ENCODE measurements at places on chromosomes 2 and 18.
A peak's percentile ranks its signal among the peaks of the same experiment; 100 is the strongest.

DNA sequence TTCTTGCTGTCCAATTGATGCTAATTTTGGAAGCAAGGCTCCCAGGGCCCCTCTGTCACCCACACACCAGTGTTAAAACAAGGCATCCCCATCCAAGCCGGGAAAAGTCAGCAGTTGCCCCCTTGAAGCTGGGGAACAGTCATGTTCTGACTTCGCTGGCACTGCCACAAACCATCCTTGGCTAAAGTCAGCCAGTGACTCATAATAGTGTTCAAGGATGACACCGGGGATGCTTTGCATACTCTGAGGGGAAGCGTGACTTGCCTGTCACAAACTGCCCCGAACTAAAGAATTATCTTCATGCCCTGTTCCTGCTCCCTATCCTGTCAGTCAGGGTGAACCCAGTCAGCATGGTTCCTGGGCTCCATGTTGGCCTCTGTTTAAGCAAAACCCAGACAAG lies 37.0 kb downstream of the TGFA start:
- no peak for DNase-seq

- DNase-seq = no peak
Measured at GRCh38 chr2:105186967-105187498, 54.5 kb upstream of the GPR45 start.

- no peak for DNase-seq
Measured at GRCh38 chr2:10460366-10460796, 12.3 kb upstream of the ODC1 start.

- DNase-seq = no peak
Measured at GRCh38 chr2:157842106-157842879, 33.8 kb downstream of the ACVR1 start.

GRCh38 chr2:180048251-180048650 lies 41.2 kb upstream of the CWC22 start:
- DNase-seq = no peak

- DNase-seq = no peak
Measured at GRCh38 chr2:15622214-15622613, 30.5 kb downstream of the DDX1 start.

DNA sequence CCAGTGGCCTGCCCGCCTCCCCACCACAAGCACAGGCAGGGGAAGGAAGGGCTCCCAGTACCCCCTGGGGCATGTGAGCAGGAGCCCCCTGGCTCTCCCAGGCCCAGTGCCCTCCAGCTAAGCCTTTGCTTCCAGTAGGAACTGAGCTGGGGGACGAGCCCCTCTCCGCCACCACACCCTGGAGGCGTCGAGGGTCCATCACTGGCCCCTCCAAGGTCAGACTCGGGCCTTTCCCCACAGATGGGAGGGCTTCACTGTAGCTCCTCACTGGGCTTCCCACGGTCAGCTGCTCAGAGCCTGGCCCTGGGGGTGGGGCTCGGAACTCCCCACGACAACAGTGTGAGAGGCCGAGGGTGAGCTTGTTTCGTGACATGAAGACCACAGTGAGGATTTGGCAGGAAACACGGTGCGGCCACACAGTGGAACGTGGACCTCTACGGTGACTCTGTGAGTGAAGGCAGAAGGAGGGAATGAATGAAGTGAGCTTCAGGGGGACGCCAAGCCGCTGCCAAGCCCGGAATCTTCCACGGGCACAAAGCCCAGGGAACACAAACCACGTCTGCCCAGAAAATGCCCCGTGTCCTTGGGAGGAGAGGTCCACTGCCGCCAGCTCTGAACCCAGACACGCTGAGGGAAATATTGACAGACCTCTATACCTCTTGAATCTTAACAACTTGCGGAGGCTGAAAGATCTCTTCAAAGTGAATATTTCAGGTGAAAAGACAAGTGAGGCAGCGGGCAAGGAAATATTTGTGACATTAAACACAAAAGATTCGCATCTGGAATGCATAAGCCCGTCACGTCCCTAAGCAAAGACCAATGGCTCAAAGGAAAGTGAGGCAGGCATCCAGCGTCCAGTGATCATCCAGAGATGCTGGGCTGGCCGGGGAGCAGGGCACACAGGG lies 144.8 kb upstream of the GPC1 start:
- DNase-seq = no peak

- DNase-seq = no peak
Measured at GRCh38 chr18:44054514-44054913, 626.2 kb upstream of the SETBP1 start.

GRCh38 chr2:2648094-2648493 lies 317.0 kb upstream of the MYT1L start:
- no peak for DNase-seq

DNA sequence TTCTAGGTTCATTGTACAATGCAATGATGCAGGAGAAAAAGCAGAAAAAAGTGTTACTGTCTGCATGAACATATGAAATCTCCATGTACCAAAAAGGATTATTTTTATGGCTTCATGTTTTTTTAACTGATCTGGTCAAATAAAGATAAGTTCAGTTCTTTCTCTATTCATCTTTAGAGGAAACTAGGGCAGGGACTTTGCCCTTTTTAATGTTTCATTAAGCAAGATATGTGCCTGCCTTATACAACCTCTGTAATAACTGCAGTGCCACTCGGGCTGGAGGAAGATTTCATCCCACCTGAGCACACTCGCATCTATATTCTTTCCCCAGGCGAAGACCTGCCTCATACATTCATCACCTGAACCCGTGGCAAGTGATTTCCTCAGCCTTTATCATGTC lies 157.9 kb upstream of the DDX18 start:
- DNase-seq = no peak

DNA sequence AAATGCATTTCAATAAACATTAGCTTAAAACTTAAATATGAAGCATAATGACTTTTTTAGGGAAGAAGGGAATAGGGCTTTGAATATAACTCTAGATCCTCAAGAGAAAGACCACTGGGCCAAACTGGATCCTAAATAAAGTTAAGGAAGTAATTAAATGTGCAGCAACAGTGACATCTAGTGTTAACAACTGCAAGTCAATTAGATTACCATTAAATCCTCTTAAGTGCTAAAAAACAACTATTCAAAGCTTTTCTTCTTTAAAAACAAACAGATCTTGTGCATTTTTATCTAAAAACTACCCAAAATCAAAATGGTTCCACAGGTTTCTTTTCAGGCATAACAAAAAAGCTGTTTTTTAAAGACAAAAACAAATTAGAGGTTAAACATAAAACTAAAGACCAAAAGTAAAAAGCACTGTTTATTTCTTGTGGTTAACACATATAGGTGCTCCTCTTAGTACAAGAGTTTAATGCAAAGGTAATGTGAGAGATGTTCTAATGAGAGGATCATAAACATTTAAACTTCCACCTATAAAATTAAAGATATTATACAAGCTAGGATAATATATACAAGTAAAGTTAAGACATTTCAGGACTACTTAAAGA lies 111.4 kb downstream of the THADA start:
- peak; percentile 48 for DNase-seq

DNA sequence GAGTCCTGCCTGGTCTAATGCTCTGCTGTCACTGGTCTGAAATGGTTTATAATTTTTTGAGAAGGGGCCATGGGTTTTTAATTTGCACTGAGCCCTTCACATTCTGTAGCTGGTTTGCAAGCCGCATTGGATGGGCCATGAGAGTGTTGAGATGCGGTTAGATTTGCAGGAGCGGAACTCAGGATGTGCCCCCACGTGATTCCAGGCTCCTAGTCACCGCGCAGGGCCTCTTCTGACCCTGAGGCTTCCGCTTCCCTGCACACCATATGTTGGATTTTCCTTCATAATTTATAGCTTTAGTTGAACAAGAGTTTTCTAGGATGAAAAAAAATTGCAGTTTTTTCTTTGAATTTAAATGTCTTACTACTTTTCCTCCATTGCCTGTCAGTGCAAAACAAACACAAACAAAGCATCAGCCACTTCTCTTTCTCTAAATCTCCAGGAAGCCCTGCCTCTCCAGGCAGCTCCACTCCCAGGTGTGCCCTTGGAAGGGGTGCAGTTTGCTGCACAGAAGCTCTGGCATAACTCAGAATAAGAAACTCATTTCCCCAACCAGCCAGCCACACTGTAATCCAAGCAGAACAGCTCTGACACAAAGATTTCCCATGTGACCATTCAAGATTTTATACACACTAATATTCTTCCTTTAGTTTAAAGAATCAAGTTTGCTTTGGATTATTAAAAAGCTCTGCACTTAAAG lies 18.4 kb upstream of the TPO start:
- DNase-seq = no peak

Measured in Jurkat, Clone E6-1 (cell line).